Hypothalamus (tissue), 51 donors: ENCODE measurements at places on chromosomes 1 and 21.
A peak's percentile ranks its signal among the peaks of the same experiment; 100 is the strongest.

DNA sequence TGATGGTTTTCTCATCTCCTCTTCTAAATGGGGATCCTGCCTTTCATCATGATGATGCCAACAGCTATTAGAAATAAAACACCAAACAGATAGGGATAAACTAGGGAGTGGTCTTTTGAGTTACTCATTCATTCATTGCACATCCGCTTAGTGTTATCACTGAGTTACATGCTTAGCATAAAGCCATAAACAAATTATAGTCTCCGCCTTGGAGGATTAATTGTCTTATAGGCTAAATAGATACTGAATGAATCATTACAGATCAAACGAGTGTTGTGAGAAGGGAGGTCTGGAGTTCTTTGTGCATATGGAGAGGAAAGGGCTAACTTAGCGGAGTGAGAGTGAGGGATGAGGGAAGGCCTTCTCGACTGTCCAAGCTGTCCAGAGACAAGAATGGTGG is 19.8 kb upstream of the GUCA2B start:
- no peak for DNase-seq

DNA sequence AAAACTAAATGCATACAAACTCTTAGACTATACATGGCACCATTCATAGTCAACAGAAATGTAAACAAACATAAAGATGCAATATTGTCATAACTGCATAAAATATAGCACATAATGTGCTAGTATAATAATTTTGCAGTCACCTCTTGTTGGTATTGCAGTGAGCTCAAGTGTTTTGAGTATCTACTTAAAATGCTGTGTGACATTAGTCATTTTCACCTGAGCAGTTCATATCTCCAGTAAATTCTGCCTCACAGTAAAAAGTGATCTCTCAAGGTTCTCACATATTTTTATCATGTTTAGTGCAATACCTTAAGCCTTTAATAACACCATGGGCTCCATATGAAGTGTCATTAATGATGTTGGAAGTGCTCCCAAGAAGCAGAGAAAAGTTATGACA is 29.6 kb upstream of the FMO2 start:
- DNase-seq, result no peak

GRCh38 chr21:44650265-44650972 is 4.0 kb downstream of the KRTAP12-4 start:
- no peak for DNase-seq

- DNase-seq, result no peak
These were observed 126.6 kb upstream of the PLPPR4 start for GRCh38 chr1:99137554-99138206.

GRCh38 chr1:247639381-247639981 is 34.1 kb downstream of the OR2G3 start:
- no peak for DNase-seq

DNA sequence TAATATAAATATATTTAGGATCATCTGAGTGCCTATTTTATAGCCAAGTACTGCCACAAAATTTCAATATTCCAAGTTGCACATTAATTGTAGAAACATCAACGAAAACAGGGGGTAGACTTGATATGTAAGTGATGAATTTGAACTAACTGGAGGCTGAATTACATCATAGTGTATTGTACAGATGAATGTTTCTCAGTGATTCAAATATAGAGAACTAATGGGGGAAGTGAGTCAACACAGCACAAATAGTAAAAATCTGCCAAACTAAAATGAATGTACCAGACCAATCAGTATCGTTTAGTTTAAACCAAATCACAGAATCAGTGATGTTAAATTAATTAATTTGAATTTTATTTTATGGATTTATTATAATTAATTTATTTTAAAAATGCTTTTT is 42.8 kb downstream of the RTCA start:
- no peak for DNase-seq

- no peak for DNase-seq
These were observed 17.4 kb upstream of the BCAR3 start for GRCh38 chr1:93699049-93699384.

GRCh38 chr1:10178597-10179405 is 31.6 kb upstream of the KIF1B start:
- DNase-seq, result no peak

- DNase-seq, result no peak
These were observed 34.3 kb upstream of the MTF1 start for GRCh38 chr1:37893673-37894072.

DNA sequence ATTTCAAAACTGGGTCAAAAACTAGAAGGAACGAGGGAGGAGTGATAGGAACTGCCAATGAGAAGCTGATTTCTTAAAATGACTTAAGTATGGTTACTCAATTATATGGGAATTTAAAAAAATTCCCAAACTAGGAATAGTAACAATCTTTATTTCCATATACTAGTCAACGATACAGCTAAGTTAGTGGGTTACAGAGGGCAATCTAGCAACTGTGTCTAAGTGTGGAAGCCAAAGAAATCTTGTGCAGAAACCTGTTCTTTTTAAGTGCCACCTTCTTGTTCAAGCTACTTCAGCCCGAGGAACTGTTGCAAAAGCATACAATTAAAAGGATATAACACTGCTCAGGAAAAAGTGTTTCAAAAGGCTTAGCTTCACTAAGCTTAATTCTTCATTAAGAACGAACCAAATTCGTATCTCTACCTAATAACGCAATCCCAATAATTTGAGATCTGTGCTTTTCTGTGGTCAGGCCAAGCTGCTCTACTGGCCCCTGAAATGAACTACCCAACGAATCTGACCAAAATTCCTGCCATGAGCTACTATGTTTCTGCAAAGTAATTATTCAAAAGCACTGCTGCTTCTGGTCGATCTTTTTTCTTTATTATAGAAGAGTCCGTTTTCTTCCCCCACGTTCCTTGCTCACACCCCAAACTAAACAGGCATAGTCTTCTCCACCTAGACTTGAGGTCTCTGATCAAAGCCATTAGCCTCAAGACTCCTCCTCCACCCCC is 1.8 kb downstream of the USP24 start:
- DNase-seq, result no peak

- DNase-seq, result peak; percentile 1
These were observed 102.4 kb upstream of the PKN2 start for GRCh38 chr1:88581703-88582102.

- DNase-seq, result no peak
These were observed 46.7 kb upstream of the TENT5C start for GRCh38 chr1:117559139-117559538.

GRCh38 chr21:25904044-25904695 is 169.4 kb downstream of the GABPA start:
- DNase-seq, result no peak

GRCh38 chr21:28885853-28886177 is 106.9 kb downstream of the LTN1 start:
- DNase-seq, result no peak

DNA sequence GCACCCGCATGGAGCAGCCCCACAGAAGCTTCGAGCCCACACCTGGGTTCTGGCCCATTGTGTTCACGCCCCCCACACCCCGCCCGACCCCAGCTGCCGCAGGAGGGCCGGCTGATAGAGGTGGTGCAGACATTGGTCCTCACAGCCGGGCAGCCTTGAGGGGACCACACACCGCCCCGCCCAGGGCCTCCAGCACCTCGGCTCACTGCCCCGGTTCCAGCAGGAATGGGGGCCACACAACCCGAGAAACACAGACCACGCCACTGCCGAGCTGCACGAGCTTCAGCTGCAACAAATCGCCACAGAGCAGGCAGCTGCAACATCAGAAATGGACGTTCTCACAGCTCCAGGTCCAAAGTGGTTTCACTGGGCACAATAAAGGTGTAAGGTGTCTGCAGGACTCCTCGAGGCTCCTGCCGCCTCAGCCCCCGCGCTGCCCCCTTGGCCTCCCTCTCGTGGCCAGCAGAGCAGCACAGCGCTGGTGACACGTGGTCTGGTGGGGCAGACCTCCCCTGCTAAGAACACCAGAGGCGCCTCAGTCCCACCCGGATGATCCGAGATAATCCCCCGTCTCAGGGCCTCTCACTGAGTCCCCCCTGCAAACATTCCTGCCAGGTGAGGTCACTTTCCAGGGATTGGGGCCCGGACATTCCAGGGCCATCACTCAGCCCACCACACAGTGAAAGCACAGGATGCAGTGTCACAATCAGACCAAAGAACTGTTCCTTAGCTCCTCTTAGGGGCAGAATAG is 62.3 kb upstream of the ADARB1 start:
- DNase-seq, result no peak

- no peak for DNase-seq
These were observed 121.7 kb downstream of the FGGY start for GRCh38 chr1:59418363-59419144.

DNA sequence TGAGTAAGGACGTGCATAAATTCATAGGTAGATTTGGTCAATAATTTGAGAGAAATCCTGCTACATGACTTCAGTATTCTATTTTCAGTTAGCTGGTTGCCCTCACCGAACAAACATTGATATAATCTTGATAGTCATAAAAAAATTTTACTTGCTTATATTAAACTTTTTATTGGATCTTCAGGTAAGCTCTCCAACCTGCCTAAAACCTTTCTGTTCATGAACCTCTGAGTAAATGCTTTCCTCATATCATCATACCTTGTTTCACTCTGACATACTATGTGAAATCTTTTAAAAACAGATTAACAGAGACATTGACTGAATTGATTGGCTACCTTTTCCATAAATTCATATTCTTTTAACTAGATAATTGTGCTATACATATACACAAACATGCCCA is 299.0 kb downstream of the NCAM2 start:
- no peak for DNase-seq

DNA sequence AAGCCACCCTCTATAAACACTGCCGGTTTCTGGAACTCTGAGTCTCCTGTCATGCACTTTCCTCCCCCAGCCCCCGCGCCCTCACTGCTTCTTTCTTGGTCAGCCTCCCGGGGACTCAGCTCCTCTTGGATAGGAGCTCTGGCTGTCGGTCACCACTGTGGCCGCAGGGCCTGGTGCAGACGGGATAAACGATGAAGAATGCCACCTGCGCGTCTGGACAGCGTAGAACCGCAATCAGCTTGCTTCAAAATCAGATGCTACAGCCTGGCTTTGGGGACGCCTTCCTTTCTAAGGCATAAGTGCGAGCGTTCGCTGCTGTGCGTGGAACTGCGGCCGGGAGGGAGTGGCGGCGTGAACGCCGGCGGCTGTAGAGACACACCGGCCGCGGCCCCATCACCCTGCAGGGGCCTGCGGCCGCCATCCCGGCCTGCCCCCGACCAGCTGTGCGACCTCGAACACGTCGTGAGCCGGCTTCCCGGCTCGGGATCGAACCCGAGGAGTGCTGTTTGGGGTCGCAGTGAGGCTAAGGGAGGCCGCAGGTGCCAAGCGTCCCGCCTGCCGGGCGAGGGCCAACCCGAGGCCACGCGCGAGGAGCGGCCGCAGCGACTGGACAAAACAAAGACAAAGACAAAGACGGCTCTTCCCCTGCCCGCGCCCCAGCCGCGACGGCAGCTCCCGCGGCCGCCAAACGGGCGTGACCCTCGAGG is 688 bp downstream of the PTTG1IP start:
- DNase-seq, result peak; percentile 46

DNA sequence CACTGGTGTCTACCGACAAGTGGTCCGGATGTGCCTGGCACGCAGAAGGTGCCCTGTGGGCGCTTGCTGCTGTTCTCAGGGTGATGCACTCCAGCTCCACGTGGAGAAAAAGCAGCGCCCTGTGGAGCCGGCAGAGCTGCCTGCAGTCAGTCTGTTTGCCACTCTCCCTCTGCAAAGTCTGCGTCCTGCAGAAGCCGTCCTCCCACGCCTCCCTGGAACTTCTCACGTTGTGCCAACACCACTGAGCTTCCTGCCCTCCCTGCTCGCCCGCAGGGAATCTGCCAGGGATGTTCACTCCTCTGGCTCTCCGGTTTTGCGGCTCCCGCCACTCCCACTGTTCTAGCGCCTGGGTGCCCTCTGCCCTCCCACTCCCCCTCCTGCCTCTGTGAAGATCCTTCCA is 19.8 kb upstream of the UBXN10 start:
- no peak for DNase-seq

GRCh38 chr21:27173053-27173452 is 206.2 kb upstream of the ADAMTS5 start:
- no peak for DNase-seq

DNA sequence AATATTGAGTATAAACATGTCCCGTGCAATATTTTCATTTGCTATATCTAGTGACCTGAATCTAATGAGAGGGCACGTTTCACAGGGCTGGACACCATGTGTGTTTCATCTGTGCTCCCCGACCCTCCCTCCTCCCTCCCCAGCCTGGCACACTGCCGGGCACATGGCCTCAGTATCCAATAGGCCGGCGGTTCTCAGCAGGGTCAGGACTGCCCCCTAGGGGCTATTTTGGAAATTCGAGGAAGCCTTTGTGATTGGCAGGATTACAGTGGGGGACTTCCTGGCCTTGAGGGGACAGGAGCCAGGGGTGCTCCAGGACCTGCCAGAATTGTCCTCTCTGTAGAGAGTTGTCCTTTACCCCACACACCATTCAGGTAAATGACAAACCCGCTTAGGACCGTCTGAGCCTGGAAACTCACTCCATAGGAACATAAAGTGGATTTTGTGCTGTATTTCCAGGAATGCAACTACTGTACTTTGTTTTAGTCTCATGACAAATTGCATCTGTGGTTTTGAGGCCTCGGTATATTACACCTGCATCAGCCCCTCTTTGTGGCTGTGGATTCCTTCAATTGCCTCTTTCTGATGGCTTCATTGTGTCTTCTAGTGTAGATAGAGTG is 109.5 kb upstream of the SIM2 start:
- no peak for DNase-seq

DNA sequence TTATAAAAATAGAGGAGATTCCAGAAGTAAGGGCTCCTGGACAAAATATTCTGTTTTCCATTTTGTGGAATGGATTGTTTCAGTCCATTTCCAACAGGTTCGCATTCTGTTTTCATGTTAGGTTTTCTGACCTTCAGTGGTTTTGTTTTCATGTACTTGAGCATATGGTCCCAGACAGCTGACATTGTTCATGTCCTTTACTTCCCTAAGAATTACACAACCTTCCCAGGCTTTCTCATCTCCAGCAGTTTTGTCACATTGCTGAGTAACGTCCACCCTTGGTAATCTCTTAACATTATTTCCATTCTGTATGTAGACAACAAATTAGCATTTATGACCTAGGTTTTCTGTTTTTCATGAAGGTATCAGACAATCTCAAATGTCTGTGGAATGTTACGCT is 21.0 kb upstream of the ERRFI1 start:
- DNase-seq, result no peak

DNA sequence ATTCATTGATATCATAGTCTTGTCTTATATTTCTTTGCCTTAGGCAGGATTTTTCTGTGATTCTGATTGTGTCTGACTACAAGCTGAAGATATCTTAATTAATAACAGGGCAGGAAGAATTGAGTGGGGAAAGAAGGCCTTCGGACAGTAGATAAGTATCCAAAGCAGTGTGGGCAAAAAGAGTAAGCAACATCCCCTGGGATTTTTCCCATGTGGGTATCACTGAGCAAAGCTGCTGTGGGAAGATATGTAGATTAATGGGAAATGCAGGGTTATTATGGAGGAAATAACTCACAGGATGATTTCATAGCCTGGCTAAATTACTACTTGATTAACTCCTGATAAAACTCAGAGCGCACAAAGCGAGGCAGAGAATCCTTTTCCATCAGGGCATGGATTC is 55.7 kb downstream of the RGS5 start:
- no peak for DNase-seq
